Neural progenitor cell (in vitro differentiated cells): ENCODE measurements at places on chromosomes 1 and 21. TPM values are rescaled to one million over a fixed set of nuclear protein-coding genes. Genes with fewer than 3 reads are reported as not detected.

GRCh38 chr1:109974191-109974590 is 10.4 kb upstream of the AHCYL1 start:
- no peaks in the 10 kb centered on the region for H3K36me3 ChIP-seq
- no peaks in the 10 kb centered on the region for H3K4me1 ChIP-seq
- H3K27ac ChIP-seq, result no peak overlapping the region
- H3K27me3 ChIP-seq, result no peaks in the 10 kb centered on the region

DNA sequence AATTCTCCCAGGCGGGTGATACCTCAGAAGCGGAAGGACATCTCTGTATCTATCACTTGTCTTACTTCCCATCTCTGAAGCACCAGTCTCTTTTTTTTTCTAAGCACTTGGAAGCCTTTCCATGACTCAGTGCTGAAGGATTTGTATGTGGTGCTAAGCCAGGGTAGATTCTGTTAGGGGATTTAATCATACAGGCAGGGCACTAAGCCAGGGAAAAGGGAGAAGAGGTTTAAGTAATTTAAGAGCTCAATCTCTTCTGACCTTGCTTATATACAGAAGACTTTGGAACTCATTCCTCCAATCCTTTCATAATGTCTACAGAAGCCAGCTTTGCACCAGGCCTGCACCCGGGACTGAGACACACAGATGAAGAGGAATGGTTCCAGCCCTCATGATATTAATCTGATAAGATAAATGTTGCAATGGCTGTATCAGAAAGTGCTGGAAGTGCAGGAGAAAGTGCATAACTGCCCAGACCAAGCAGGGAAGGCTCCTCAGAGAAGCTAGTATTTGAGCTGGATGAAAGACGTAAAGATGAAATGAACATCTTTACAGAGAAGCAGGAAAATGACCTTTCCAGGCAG is 11.0 kb downstream of the FAM163A start:
- no peak overlapping the region for H3K4me3 ChIP-seq
- H3K27me3 ChIP-seq, result peaks cover 7% of the 10 kb centered on the region
- no peaks in the 10 kb centered on the region for H3K36me3 ChIP-seq
- no peak overlapping the region for H3K27ac ChIP-seq

DNA sequence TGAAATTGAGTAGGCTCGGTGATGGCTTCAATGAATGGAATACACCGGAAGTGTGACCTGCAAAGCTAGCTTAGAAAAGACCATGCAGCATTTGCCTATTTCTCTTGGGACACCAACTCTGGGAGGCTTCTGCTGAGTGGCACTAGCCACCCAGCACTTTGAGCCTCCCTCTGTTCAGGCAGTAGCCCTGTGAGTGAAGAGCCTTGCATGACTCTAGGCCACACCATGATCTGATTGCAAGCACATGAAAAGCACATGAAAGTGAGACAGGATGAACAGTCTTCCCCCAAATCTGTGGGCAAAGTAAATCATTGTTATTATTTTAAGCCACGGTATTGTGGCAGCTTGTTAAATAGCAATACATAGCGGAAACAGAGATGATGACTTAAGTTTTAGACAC is 2.8 kb downstream of the CD48 start:
- H3K27me3 ChIP-seq, result no peaks in the 10 kb centered on the region
- H3K27ac ChIP-seq, result no peak overlapping the region
- DNase-seq, result no peak
- H3K4me3 ChIP-seq, result no peak overlapping the region

DNA sequence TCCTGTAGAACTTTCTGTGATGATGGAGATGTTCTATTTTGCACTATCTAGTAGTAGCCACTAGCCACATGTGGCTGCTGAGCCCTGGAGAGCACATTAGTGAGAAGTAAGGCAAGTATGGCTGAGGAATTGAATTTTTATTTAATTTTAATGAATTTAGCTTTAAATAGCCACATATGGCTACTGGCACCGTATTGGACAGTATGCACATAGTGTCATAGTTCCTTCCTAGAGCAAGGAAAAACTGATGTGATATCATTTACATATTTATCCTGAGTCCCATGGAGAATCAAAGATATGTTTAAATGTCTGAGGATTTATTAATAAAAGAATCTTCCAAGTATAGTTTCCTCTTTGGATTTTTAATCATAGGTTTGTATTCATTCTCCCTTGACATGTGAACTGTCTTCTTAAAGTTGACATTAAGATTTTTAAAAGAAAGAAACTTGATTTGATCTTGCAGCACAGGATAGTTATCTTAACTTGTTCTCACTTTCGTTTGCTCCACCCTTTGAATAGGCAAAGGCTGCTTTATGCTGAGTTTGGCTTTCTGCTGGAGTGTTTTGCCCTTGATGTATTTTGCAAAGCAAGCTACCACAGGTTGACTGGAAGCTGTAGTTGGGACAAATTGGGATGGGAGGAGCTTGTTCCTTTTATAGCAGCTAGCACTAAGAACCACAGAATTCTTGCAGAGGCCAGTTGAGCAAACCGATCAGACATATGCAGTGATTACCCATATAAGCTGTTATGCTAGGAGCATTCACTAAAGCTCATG is 129.7 kb downstream of the VPS13D start:
- no peaks in the 10 kb centered on the region for H3K27me3 ChIP-seq
- H3K4me1 ChIP-seq, result no peaks in the 10 kb centered on the region
- no peak overlapping the region for H3K27ac ChIP-seq
- no peaks in the 10 kb centered on the region for H3K36me3 ChIP-seq
- DNase-seq, result no peak

GRCh38 chr1:227540170-227541098 is 22.9 kb upstream of the ZNF678 start:
- H3K36me3 ChIP-seq, result no peaks in the 10 kb centered on the region
- DNase-seq, result no peak
- H3K27me3 ChIP-seq, result peaks cover 20% of the 10 kb centered on the region
- no peak overlapping the region for H3K27ac ChIP-seq
- H3K4me1 ChIP-seq, result no peaks in the 10 kb centered on the region

DNA sequence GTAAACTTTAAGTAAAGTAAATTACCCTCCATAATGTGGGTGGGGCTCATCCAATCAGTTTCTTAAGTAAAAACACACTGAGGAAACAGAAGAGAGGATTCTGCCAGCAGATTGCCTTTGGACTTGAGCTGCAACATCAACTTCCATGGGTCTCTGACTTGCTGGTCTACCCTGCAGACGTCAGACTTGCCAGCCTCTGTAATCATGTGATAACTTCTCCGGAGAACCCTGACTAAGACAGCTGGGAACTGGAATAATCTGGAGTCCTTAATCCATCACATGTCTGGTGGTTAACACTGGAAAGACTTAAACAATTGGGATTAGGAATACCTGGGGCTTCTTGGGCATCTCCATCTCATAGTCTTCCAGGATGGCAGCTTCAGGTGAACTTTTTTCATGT is 13.2 kb upstream of the CEP350 start:
- DNase-seq, result no peak
- no peaks in the 10 kb centered on the region for H3K4me1 ChIP-seq
- no peak overlapping the region for H3K27ac ChIP-seq

- no peaks in the 10 kb centered on the region for H3K27me3 ChIP-seq
- DNase-seq, result no peak
- no peak overlapping the region for H3K4me3 ChIP-seq
- H3K27ac ChIP-seq, result no peak overlapping the region
These were observed 25.7 kb downstream of the GLMN start for GRCh38 chr1:92273039-92273438.

GRCh38 chr1:213724640-213725536 is 262.9 kb upstream of the PROX1 start:
- no peaks in the 10 kb centered on the region for H3K4me1 ChIP-seq
- H3K36me3 ChIP-seq, result no peaks in the 10 kb centered on the region
- DNase-seq, result peak; percentile 33
- H3K4me3 ChIP-seq, result no peak overlapping the region

DNA sequence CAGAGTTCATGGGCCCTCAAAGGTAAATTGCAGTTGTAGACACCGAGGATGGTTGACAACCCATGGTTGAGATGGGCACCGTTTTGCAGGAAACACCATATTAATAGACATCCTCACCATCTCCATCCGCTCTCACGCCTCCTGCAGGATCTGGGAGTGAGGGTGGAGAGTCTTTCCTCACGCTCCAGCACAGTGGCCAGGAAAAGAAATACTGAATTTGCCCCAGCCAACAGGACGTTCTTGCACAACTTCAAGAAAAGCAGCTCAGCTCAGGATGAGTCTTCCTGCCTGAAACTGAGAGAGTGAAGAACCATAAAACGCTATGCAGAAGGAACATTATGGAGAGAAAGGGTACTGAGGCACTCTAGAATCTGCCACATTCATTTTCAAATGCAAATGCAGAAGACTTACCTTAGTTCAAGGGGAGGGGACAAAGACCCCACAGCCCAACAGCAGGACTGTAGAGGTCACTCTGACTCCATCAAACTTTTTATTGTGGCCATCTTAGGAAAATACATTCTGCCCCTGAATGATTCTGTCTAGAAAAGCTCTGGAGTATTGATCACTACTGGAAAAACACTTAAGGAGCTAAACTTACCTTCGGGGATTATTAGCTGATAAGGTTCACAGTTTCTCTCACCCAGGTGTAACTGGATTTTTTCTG is 9.3 kb downstream of the SLAMF8 start:
- peaks cover 29% of the 10 kb centered on the region for H3K27me3 ChIP-seq
- peaks cover 16% of the 10 kb centered on the region for H3K4me1 ChIP-seq
- no peak overlapping the region for H3K4me3 ChIP-seq
- no peak overlapping the region for H3K27ac ChIP-seq
- no peak for DNase-seq

- H3K4me1 ChIP-seq, result no peaks in the 10 kb centered on the region
- H3K4me3 ChIP-seq, result no peak overlapping the region
- DNase-seq, result no peak
- no peaks in the 10 kb centered on the region for H3K36me3 ChIP-seq
These were observed 300.0 kb downstream of the BARHL2 start for GRCh38 chr1:90417126-90417525.

DNA sequence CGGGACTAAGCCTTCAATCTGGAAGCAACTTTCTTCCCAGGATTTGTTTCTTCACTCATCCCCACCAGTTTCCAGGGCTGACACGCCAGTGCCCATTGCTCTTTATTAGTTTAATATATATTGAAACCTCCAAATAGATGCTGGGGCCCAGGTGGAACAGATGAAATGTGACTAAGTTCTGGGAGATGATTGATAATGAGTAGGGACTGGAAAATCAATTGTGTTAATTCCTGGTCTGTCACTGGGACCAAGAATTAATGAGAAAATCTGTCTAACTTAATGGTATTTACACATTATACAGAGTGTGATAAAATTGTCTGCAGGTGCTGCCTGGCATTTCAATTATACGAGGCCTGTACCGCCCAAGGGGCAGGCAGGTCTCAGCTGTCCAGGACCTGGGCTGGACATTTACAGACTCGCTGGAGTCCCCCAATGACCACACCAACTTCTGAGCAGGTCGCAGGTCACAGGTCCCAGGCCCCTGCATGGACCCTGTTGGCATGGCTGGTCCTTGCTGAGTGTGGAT is 35.8 kb downstream of the UBIAD1 start:
- H3K27ac ChIP-seq, result no peak overlapping the region
- H3K4me1 ChIP-seq, result peaks cover 15% of the 10 kb centered on the region
- no peaks in the 10 kb centered on the region for H3K36me3 ChIP-seq
- no peaks in the 10 kb centered on the region for H3K27me3 ChIP-seq
- no peak for DNase-seq

GRCh38 chr1:175192630-175193526 is at the start of gene KIAA0040:
Gene KIAA0040, minus strand, starts transcription at chr1:175192776. Its CDS starts 31,763 bp downstream, at chr1:175161013.
- H3K27me3 ChIP-seq, result peaks cover 65% of the 10 kb centered on the region
- no peak within 1 kb of the TSS for H3K27ac ChIP-seq
- H3K36me3 ChIP-seq, result no peaks in the 10 kb centered on the region
- peak within 1 kb of the TSS; percentile 56 for H3K4me3 ChIP-seq

DNA sequence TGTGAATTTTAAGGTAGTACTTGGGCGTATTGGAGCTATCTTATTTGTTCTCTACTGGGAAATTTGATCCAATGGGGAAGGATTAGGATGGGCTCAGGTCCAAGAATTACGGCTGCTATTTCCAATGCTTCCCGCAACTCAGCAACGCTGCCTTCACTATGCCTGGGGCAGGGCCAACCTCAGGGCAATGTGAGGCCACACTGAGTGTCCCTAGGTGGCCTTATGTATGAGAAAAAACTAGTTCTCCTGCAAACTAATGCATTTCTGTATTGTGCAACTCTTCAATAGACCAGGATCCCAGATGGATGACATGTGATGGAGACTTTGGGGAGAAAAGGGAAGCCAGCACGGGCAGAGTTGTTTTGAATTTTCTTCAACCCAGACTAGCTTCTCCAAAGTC is 168.1 kb downstream of the DUSP10 start:
- no peaks in the 10 kb centered on the region for H3K27me3 ChIP-seq
- no peak for DNase-seq
- no peak overlapping the region for H3K4me3 ChIP-seq
- no peaks in the 10 kb centered on the region for H3K4me1 ChIP-seq
- no peak overlapping the region for H3K27ac ChIP-seq
- no peaks in the 10 kb centered on the region for H3K36me3 ChIP-seq

DNA sequence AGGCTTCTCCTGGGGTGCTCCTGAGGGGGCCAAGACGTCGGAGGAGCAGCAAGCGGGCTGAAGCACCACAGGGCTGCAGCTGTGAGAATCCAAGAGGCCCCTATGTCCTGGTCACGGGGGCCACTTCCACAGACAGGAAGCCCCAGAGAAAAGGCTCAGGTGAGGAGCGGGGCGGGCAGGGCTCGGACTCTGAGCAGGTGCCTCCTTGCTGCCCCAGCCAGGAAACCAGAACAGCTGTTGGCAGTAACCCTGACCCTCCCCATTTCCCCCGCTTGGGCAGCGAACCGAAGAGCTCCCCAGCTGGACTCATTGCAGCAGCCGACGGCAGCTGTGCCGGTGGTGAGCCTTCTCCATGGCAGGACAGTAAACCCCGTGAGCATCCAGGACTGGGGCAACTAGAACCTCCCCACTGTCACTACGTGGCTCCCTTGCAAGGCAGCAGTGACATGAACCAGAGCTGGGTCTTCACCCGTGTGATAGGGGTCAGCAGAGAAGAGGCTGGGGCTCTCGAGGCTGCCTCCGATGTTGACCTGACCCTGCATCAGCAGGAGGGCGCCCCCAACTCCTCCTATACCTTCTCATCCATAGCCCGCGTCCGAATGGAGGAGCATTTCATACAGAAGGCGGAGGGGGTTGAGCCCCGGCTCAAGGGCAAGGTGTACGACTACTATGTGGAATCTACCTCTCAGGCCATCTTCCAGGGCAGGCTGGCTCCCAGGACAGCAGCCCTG is 625 bp downstream of the KLHDC7A start:
- DNase-seq, result no peak
- H3K27ac ChIP-seq, result no peak overlapping the region
- no peak overlapping the region for H3K4me3 ChIP-seq
- peaks cover 23% of the 10 kb centered on the region for H3K4me1 ChIP-seq

GUCA2B gene
- total RNA-seq, result not detected in 2 replicates

KRTAP22-1 gene
- total RNA-seq, result not detected in 2 replicates

OLIG2 gene
- 0.15 TPM in 1 of 2 replicates, not detected in the other for total RNA-seq

ERVH48-1 gene
- total RNA-seq, result 0.19 TPM in 1 of 2 replicates, not detected in the other

MRPS14 gene
- 31.3 and 35.1 TPM in 2 replicates for total RNA-seq

GPATCH4 gene
- total RNA-seq, result 17.2 and 18.6 TPM in 2 replicates

AADACL4 gene
- total RNA-seq, result not detected in 2 replicates

TPRG1L gene
- 10.6 and 11.5 TPM in 2 replicates for total RNA-seq

LCE1A gene
- not detected in 2 replicates for total RNA-seq

SPRR2A gene
- total RNA-seq, result not detected in 2 replicates

LDLRAD1 gene
- total RNA-seq, result not detected in 2 replicates

NDUFV3 gene
- 16.7 and 24.4 TPM in 2 replicates for total RNA-seq

PFKL gene
- 48.7 and 126 TPM in 2 replicates for total RNA-seq

CHD5 gene
- total RNA-seq, result 0.17 and 0.22 TPM in 2 replicates

KIRREL1 gene
- 39.5 and 70.7 TPM in 2 replicates for total RNA-seq
